ENCODE measurements at places on chromosomes 7 and 10.

GRCh38 chr7:2646680-2647571 lies 15.1 kb downstream of the TTYH3 start:
- no peak for DNase-seq

GRCh38 chr10:123464430-123465323 lies 201.5 kb upstream of the GPR26 start:
- DNase-seq, result no peak

- DNase-seq, result no peak
Observed at GRCh38 chr7:130136579-130137167, 66.3 kb downstream of the KLHDC10 start.

- DNase-seq, result no peak
Observed at GRCh38 chr7:143958781-143959180, 4.1 kb downstream of the OR2F1 start.

DNA sequence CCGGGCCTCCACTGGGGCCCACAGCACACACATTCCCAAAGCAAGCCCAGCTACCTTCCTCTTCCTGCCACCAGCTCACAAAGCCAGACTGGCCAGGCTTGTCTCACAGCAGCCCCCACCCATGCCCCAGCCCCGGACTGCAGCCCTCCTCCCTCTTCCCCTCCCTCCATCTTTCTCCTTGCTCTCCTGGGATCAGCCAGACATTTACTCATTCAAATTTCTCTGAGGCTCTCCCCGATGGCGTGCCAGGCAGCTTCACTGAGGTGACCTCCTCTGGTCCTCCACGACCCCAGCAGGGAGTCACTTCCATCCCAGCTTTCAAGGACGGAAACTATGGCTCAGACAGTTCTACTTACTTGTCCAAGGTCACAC lies 187.5 kb downstream of the GRID1 start:
- no peak for DNase-seq
